ENCODE measurements at places on chromosomes 2 and 18.
A peak's percentile ranks its signal among the peaks of the same experiment; 100 is the strongest.

DNA sequence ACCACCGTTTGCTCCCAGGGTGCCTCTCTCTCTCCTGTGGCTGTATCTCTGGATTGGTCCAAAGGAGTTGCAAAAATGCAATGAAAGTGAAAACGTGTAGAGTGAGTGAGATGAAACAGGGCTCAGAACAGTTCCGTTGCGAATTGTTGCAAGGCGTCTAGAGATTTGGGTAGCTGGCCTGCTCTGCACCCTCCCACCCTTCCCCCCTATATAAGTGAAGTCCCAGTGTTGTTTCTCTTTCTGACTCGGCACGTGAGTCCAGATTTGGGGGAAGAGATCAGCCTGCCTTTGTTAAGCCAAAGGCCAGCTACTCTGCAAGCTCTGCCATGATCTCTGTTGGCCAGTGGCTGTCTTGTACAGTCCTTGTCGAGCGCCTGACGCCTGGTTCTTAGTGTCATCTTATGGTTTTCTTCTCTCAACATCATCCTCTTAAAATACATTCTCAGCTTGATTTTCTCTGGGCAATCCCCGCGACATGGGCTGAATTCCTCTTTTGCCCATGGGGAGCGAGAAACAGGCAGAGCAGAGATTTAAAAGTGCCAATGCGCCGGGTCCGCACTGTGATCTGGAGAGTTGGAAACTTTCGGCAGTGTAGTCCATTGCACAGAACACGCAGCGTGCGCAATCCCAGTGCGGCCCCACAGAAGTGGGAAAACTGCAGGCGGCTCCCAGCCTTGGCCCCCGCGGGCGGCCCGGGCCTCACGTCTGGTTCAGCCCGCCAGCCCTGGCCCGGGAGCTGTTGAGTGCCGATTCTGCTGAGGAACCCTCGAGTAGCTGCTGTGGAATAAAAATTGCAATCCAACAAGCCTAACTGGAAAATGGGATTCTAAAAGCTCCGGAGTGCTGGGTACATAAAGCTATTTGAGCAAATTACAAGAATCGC is 9.3 kb downstream of the MEIS1 start:
- no peak for DNase-seq

GRCh38 chr2:32783933-32784332 is 156.1 kb downstream of the TTC27 start:
- DNase-seq, result no peak

GRCh38 chr2:207137596-207138337 is 28.0 kb downstream of the KLF7 start:
- no peak for DNase-seq

- DNase-seq, result no peak
These were observed 8.2 kb downstream of the CDH2 start for GRCh38 chr18:28168725-28169124.

- DNase-seq, result no peak
These were observed 1315.1 kb upstream of the DDX18 start for GRCh38 chr2:116499389-116499788.

GRCh38 chr2:222813177-222813843 is 47.5 kb upstream of the ACSL3 start:
- DNase-seq, result no peak

GRCh38 chr2:216017365-216017764 is 4.0 kb upstream of the MREG start:
- DNase-seq, result no peak

DNA sequence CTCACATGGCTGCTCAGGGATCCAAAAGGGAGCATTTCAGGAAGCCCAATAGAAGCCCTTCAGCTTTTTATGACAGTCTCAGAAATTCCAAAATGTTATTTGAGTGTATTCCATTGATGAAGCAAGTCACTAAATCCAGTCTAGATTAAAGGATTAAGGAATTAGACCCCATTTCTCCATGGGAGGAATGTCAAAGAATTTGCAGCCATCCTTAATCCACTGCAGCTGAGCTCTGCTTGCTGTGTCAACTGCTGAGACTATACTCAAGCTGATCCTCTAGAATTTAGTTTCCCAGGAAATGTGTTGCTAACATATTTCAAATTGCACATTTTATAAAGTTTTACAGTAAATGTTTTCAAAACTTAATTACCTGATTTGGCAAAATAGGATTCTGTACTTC is 28.4 kb upstream of the C2orf69 start:
- DNase-seq, result no peak

DNA sequence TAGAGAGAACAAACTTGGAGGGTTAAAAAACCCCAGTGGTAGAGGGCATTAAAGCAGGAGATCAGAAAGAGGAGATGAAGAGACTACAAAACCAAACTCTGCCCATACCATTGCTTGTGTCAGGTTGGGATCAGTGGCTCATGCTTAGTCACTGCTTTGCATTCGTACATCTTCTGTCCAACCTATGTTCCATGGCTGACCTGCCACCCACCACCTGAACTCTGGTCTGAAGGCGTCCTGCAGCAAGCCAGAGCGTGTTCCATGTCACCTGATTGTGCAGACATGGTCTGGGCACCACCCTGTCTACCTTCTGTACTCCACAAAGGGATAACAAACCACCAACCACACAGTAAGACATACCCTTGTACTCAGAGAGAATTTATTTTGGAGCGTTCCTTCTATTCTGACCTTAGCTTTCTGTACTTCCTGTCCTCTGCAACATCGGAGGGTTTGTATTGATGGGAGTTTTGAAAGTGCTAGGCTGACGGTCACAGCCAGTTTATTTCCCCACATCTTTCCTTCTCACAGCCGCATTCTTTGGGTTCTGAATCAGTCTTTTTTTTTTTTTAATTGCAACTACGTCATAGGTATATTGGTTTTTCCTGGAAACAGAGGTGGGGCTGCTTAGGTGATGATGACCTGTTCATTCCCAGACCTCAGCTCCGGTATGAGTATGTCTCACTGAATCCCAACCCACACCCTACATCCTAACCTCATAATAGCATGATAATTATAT is 88.3 kb downstream of the SOWAHC start:
- no peak for DNase-seq

DNA sequence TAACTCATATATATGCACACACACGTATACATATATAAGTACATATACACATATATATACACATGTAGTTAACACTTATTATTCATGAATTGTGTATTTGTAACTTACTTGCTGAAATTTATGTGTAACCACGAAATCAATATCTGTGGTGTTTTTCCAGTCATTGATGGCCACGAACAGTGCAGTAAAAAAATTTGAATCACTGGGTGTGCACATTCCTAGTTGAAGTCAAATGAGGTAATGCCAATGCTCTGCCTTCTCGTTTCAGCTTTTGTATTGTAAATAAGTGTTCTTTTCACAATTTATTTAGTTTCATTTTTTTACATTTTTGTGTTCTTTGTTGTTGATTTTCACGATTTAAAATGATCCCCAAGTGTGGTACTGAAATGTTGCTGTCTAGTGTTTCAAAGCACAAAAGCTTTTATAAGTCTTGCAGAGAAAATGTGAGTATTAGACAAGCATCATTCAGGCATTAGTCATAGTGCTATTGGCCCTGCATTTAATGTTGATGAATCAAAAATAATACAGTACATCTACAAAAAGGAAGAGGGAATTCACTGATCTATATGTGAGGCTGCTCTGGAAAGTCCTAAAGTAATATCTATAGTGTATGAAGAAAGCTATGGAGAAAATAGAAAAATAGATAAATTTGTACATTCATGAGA is 419.0 kb downstream of the DSC3 start:
- no peak for DNase-seq

GRCh38 chr2:169141713-169142352 is 72.5 kb downstream of the DHRS9 start:
- DNase-seq, result peak; percentile 47

DNA sequence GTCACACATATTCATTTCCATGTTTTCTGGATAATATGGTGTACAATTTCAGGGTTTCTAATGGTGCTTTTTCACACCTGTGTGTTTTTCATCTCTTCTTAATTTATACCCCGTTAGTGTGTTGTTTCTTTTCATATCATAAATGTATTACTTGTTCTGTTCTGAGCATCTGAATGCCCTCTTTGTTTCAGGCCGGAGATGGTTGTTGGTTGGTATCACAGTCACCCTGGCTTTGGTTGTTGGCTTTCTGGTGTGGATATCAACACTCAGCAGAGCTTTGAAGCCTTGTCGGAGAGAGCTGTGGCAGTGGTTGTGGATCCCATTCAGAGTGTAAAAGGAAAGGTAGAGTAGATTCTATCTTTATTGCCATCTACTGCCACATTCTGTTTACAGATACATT is 45.1 kb upstream of the TBR1 start:
- no peak for DNase-seq

DNA sequence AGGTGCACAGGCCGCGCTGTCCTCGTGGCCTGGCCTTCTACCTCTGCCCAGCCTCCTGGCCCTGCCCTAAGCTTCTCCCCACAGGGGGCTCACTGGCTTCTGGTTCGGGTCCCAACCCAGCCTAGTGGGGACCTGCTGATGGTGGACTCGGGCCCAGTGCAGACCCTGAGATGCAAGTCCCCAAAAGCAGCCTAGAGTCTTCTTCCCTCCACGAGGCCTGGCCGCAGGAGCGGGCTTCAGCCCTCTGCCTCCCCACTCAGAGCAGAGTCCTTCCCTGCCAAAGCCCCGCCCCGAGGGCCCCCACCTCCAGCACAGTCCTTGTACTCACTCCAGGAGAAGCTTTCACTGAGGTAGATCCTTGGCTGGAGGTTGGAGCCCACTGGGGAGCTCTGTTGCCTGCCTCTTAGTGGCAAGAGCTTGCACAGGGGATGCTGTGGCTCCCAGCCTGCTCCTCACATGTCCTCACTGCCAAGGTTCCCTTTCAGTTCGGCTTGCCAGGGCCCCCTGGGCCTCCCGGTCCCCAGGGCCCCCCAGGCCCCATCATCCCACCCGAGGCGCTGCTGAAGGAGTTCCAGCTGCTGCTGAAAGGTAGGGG is 3.6 kb downstream of the ERFE start:
- DNase-seq, result no peak

- DNase-seq, result no peak
These were observed 14.3 kb downstream of the EPB41L3 start for GRCh38 chr18:5529471-5529870.

- no peak for DNase-seq
These were observed 118.7 kb downstream of the EPB41L3 start for GRCh38 chr18:5424903-5425664.

GRCh38 chr2:95384854-95385569 is 17.5 kb upstream of the FAHD2A start:
- no peak for DNase-seq

GRCh38 chr2:149612122-149612521 is 24.5 kb upstream of the MMADHC start:
- no peak for DNase-seq

- no peak for DNase-seq
These were observed 42.4 kb downstream of the CYB5A start for GRCh38 chr18:74249181-74249968.

DNA sequence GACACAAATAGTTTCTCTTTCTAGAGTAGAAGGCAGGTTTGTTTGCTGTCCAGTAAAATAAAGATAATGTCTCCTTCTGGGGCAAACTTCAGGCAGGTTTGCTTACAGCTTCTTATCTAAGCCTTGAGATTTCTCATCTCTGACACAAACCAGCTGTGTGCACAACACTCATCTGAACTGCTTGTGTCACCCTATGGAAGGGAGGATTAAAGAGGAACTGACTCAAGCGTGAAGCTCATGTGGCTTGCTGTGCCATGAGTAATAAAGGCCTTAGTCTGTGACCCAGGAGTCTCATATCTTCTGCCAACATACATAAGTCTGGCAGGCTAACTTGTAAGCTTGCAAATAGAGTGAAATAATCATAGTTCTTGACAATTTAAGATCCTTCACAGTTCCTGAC is 24.2 kb upstream of the CPO start:
- no peak for DNase-seq

DNA sequence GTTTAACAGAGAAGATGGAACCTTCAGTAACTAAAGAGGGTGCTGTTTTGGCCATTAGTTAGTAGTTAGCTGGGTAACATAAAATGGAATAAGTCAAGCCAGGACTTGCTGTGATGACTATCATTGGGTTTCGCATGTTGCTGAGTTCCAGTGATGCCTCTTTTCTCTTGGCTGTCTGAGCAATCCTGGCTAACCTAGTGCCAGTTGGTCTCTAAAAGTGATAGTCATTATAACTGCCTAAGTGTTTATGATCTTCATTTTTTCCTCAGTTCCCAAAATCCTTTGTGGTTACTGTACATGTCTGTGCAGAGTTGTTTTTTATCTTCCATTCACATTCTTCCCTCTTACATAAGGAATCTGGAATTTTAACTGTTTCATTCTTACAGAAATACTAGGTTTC is 33.4 kb downstream of the WDR43 start:
- no peak for DNase-seq

DNA sequence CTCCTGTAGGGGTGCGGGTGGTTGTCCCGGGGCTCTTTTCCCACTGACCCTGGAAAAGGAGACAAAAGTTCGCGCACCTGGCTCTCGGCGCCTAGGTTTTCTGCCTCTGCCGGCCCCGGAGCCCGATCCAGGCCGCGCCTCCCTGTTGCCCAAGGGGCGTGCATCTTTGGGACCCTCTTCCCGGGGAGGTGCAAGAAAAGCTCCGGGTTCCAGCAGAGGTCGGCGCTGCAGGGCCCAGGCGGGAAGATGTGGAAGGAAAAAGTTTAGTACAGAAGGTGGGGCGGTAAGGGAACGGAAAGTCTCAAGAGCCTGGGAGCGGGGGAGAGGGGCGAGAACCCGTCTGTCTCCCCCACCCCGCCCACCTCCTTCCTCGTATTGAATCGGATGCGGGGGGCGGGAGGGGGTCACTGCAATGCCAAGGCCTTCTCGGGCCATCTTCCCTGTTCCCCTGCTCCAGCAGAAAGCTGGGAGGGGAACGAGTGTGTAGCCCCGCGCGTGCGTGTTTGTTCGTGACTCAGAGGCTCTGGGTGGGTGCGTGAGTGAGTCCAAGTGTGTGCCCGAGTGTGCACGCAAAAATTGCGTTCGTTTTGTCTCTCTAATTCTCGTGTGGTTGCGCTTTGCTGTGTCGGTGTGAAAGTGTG is 6.3 kb upstream of the EN1 start:
- no peak for DNase-seq

GRCh38 chr18:47995654-47996053 is 65.2 kb upstream of the SMAD2 start:
- no peak for DNase-seq

DNA sequence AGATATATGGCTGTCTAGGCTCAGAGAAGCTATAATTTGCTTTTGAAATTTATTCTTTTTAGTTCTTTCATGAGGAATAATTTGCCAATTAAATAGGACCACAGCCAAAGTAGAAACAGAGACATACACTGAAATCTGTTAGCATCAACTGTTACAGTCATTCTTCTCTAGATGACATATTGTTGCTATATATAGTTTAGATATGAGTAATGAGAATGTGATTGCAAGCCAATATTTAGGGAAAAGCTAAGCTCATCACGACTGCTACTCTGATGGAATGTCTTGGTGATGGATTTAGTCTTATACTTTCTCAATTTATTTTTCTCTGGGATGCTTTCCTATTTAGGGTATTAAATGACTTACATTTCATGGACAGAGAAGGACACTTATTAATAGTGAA is 259.1 kb downstream of the LNPK start:
- DNase-seq, result no peak

DNA sequence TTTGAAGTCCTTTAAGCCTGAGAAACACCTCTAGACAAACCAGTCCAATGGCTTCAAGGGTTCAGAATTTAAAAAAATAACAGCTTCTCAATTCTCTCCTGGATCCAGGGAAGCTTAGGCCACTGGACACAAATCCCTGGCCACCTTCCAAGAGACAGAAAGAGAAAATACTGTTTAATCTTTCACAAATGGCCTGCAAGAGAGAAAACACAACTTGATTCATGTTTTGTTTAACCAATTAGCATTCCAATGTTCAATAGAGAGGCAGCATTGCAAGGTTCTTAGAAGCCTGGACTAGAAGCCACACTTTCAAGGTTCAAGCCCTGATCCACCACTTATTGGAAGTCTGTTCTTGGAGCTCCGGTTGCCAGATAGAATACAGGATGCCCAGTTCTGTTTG is 109.0 kb upstream of the PARD3B start:
- DNase-seq, result no peak

GRCh38 chr2:185738679-185739472 is at the start of gene FSIP2:
TSS of gene FSIP2 (plus strand) at chr2:185738804. CDS start at chr2:185738895, 91 bp downstream.
- peak; percentile 54 for DNase-seq
